Right atrium auricular region (tissue), 2 donors: ENCODE measurements at places on chromosomes 6 and 20. TPM values are rescaled to one million over a fixed set of nuclear protein-coding genes. Genes with fewer than 3 reads are reported as not detected.

The TRIM31 gene
- total RNA-seq = not detected

- no peak for DNase-seq
Observed at GRCh38 chr20:52060794-52061714, 130.5 kb downstream of the ZFP64 start.

DNA sequence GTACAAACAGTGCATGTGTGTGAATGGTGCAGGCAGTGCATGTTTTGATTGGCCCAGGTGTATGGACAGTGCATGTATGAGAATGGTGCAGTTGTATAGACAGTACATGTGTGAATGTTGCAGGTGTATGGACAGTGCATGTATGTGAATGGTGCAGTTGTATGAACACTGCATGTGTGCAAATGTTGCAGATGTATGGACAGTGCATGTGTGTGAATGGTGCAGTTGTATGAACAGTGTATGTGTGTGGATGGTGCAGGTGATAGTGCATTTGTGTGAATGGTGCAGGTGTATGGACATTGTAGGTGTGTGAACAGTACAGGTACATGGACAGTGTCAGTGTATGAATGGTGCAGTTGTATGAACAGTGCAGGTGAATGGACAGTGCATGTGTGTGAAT, 4.0 kb upstream of the KLHL31 start:
- DNase-seq = no peak

The HTR1B gene
- not detected for total RNA-seq

- no peak for DNase-seq
Observed at GRCh38 chr20:15487682-15488081, 1085.6 kb downstream of the KIF16B start.

GRCh38 chr6:161922631-161923119, 648.8 kb upstream of the AGPAT4 start:
- DNase-seq = no peak

The SIGLEC1 gene
- 3.2 TPM for total RNA-seq

- DNase-seq = no peak
Observed at GRCh38 chr6:32950010-32950409, 2.9 kb downstream of the HLA-DMA start.

The GGTLC1 gene
- total RNA-seq = not detected

The ADGB gene
- not detected for total RNA-seq

The CCN5 gene
- 85.1 TPM for total RNA-seq

The RBM24 gene
- 194 TPM for total RNA-seq

The JPH2 gene
- 131 TPM for total RNA-seq

DNA sequence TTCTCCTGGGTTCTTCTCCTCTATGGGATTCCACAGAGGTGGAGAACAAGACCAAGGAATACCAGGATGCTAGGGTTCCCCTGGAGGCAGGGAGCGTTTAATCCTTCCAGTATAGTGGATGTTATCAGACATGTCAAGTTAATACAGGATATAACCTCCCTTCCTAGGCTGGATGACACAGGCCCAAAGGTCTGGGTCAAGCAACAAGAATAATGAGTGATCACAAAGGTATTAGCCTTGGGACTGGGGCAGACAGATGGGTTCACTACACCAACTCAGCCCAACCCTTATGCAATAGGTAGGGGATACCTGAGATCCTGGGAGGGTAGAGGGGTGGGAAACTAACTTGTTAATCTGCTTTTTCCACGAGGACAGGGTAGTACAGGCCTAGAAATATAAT, 690.3 kb downstream of the HTR1B start:
- DNase-seq = no peak

GRCh38 chr6:100944644-100945043, 63.5 kb upstream of the ASCC3 start:
- no peak for DNase-seq

The PARD6B gene
- 5.9 TPM for total RNA-seq

GRCh38 chr6:79872986-79873385, 74.4 kb downstream of the ELOVL4 start:
- no peak for DNase-seq

GRCh38 chr6:135906972-135907465, 55.5 kb downstream of the PDE7B start:
- DNase-seq = no peak

The GPR63 gene
- total RNA-seq = 0.86 TPM

GRCh38 chr6:136553166-136553787, 3.1 kb upstream of the MAP7 start:
- DNase-seq = no peak

- no peak for DNase-seq
Observed at GRCh38 chr20:43863821-43864544, 50.7 kb upstream of the TOX2 start.

The TRIM10 gene
- total RNA-seq = not detected

- no peak for DNase-seq
Observed at GRCh38 chr6:64547594-64548268, 912.1 kb downstream of the PHF3 start.

DNA sequence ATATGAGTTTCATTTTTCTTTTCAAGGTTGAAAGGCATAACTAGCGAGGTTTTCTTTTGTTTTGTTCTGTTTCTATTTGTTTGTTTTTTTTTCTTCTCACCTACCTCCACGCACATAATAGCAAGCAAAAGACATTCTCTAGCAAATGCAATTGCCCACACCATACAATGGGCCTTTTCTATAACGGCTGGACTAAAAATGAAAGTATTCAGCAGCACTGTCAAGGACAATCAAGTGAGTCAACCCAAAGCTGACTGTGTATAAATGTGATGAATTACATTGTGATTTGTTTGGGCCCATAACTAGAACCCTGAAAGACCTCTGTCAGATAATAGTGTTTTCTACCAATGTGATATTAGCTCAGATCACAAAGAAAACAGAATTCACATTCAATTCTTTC, 496.7 kb downstream of the RNF144B start:
- no peak for DNase-seq

The FAM162B gene
- 4.8 TPM for total RNA-seq

The TTK gene
- total RNA-seq = 0.52 TPM

The CPXM1 gene
- 2.9 TPM for total RNA-seq

GRCh38 chr6:157339432-157339831, 16.1 kb upstream of the TMEM242 start:
- no peak for DNase-seq

The SLC12A5 gene
- total RNA-seq = not detected

- no peak for DNase-seq
Observed at GRCh38 chr20:40704828-40705227, 15.8 kb upstream of the MAFB start.

DNA sequence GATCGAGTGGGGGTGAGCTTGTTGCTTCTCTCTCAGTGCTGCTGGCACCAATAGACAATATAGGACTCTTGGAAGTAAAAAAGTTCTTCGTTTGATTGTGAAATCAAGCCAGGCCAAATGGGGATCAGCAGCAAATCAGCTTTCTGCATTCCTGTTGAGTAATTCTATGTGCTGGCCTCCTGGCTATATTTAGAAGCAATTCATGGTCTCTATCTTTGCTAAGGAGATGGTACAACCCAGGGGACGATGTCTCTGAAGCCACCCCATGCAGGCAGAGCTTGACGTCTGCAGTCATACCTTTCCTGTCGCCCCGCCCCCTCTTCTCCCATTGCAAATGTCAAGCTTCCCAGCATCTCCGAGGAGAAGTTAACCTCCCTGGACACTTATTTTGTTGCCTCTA, 199.1 kb downstream of the SCP2D1 start:
- no peak for DNase-seq

The DDO gene
- total RNA-seq = 4.4 TPM

The FOXS1 gene
- 1.9 TPM for total RNA-seq

- DNase-seq = no peak
Observed at GRCh38 chr6:167676666-167677421, 149.9 kb upstream of the AFDN start.

The TBC1D22B gene
- 7.5 TPM for total RNA-seq

The GINS1 gene
- 0.35 TPM for total RNA-seq

DNA sequence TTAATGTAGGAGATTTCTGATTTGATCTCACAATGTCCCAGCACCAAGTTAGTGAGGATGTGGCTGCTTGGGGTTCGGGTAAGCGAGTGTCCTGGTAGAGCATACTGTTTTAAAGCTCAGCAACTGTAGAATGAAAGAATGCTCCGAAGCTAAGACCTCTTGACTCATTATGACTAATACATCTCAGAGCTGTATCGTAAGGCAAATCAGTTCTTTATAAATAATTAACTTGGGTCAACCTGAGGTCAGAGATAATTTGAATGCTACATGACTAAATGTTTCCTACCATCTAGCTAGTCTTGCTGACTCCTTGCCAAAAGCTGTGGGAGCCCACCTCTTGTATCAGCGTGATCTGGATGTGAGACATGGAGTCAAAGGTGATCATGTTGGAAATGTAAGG, 128.8 kb upstream of the PDE7B start:
- no peak for DNase-seq

The EFCAB8 gene
- total RNA-seq = not detected

DNA sequence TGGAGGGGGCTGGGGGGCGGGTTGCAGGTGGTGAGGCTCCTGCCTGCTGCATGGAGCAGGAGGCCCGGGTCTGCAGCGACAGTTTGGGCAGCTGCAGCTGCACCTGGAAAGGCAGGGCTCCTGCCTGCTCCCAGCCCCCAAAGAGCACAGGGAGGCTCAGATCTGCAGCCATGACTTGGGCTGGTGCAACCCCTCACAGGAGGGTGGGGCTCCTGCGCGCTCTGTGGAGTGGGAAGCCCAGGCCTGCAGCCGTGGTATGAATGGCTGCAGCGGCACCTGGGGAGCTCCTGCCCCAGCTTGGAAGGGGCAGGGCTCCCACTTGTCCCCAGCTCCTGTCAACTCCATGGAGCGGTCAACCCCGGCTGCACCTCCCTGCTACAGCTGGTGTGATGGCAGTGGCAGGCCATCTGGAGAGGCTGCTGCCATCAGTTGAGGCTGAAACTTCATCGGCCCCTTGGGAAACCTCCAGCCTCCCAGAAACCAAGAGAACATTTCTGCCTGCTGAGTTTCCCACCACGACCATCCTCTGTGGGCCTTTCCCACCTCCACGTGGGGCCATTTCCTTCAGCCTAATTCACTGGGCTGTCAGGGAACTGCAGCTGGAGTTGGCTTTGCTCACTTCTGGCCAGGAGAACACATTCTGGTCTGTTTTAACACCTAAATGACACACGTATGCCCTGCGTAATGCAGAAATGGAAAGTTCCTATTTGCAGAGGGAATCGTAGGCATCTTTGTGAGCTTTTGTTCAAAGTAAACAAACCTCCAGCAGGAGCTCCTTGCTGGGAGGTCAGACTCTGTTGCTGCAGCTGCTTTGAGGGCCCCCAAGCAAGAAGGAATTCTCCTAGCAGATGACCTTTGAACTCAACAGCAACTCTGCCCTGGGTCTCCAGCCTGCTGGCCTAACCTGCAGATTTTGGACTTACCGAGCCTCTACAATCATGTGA, 429.0 kb downstream of the PREX1 start:
- DNase-seq = no peak

- peak; percentile 84 for DNase-seq
Observed at GRCh38 chr20:10674684-10675449, 1.1 kb upstream of the JAG1 start.

GRCh38 chr6:82744286-82745015, 321.2 kb downstream of the UBE3D start:
- DNase-seq = no peak

DNA sequence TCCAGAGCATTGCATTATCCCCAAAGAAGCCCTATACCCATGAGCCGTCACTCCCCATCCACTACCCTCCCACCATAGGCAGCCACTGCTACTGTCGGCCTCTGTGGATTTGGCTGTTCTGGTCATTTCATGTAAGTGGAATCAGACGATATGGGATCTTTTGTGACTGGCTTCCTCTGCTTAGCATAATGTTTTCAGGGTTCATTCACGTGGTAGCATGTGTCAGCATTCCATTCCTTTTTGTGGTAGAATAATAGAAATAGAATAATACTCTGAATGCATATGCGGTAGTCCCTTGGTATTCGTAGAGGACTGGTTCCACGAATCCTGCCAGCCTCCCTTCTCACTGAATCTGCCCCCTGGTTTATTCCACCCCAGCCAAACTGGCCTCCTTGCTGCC, 402.6 kb upstream of the SULF2 start:
- no peak for DNase-seq

GRCh38 chr6:170152989-170153388, 137.9 kb downstream of the DLL1 start:
- no peak for DNase-seq

The PRSS35 gene
- 0.85 TPM for total RNA-seq

The ABHD16B gene
- total RNA-seq = not detected

The BCAS1 gene
- total RNA-seq = not detected

- no peak for DNase-seq
Observed at GRCh38 chr6:135464634-135465033, 32.9 kb downstream of the AHI1 start.

The RPRD1B gene
- total RNA-seq = 75.8 TPM

GRCh38 chr20:21713901-21714296, 8.4 kb downstream of the PAX1 start:
- DNase-seq = no peak

- no peak for DNase-seq
Observed at GRCh38 chr6:47007657-47008396, 34.3 kb downstream of the ADGRF1 start.
